ENCODE measurements at places on chromosomes 2 and 18.

- no peaks in the 10 kb centered on the region for H3K36me3 ChIP-seq
- no peak overlapping the region for H3K27ac ChIP-seq
- peaks cover 3% of the 10 kb centered on the region for H3K4me1 ChIP-seq
- DNase-seq = no peak
- no peak overlapping the region for H3K4me3 ChIP-seq
Observed at GRCh38 chr2:39356922-39357639, 80.0 kb downstream of the MAP4K3 start.

DNA sequence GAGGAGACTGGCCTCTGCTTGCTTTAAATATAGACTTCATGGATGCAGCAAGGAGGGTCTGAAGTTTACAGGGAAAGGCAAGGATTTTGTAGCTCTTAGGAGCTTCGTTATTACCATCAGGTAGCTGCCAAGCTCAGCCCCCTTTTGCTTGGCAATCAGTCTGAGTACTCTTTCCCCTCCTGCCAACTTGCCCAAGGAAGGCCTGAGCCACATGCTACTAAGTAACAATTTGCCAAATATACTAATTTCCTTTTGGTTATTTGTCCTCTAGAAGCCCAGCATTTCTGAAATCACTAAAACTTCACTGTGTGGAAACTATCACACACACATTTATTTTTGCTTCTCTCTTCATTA lies 85.5 kb upstream of the ITPRID2 start:
- H3K4me3 ChIP-seq = no peak overlapping the region
- H3K27ac ChIP-seq = no peak overlapping the region
- peak; percentile 32 for DNase-seq
- H3K4me1 ChIP-seq = peaks cover 2% of the 10 kb centered on the region

- H3K27ac ChIP-seq = no peak overlapping the region
- no peak for DNase-seq
- H3K27me3 ChIP-seq = no peaks in the 10 kb centered on the region
- H3K4me3 ChIP-seq = no peak overlapping the region
- no peaks in the 10 kb centered on the region for H3K4me1 ChIP-seq
Observed at GRCh38 chr2:8193146-8193545, 488.7 kb upstream of the ID2 start.

- no peaks in the 10 kb centered on the region for H3K36me3 ChIP-seq
- H3K27me3 ChIP-seq = no peaks in the 10 kb centered on the region
- H3K4me1 ChIP-seq = peaks cover 33% of the 10 kb centered on the region
- no peak overlapping the region for H3K4me3 ChIP-seq
Observed at GRCh38 chr18:48824231-48824970, 126.4 kb downstream of the SMAD7 start.

DNA sequence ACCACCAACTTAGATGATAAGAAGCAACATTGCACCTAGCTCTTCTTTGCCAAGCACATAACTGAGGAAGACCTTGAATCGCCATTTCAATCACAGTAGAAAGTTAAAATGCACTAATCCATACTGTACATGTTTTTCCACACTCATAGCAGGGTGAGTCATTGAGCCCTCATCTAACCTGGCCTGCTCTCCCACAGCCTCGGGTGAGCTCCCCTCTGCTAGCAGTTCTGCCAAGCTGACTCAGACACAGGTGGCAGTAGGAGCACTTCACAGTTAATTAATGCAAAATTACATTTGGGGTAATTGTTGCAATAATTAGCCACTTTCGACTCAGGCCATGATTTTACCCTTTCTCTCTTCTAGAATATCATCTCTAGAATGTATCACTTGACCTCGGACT lies 1632.8 kb upstream of the CELF4 start:
- no peaks in the 10 kb centered on the region for H3K4me1 ChIP-seq
- DNase-seq = no peak
- no peaks in the 10 kb centered on the region for H3K36me3 ChIP-seq

DNA sequence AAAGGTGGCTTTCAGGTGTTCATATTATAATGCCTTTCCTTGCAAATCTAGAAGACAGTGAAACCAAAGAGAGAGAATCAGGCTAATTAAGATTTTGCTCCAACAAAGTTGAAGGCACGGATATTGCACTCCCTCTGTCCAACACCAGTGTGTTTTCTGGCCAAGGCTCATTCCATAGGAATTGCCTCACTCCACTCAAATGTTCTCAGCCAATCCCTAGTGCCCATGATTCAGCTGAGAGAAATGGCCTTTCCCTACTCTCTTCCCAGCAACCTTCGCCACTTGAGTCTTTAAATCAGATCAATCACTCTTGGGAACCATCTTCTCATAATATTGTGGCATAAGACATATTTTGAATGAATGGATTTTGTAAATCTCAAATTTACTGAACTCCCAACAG lies 768.2 kb upstream of the ACVR2A start:
- no peak overlapping the region for H3K27ac ChIP-seq
- H3K36me3 ChIP-seq = no peaks in the 10 kb centered on the region
- DNase-seq = no peak
- no peaks in the 10 kb centered on the region for H3K27me3 ChIP-seq

GRCh38 chr2:172510088-172510487 lies 45.8 kb upstream of the PDK1 start:
- no peak overlapping the region for H3K4me3 ChIP-seq
- no peak overlapping the region for H3K27ac ChIP-seq
- no peak for DNase-seq
- H3K27me3 ChIP-seq = no peaks in the 10 kb centered on the region

GRCh38 chr2:222193328-222193983 lies 105.3 kb downstream of the PAX3 start:
- no peaks in the 10 kb centered on the region for H3K36me3 ChIP-seq
- no peaks in the 10 kb centered on the region for H3K4me1 ChIP-seq
- H3K27me3 ChIP-seq = no peaks in the 10 kb centered on the region
- DNase-seq = no peak
- no peak overlapping the region for H3K4me3 ChIP-seq
- H3K27ac ChIP-seq = no peak overlapping the region

DNA sequence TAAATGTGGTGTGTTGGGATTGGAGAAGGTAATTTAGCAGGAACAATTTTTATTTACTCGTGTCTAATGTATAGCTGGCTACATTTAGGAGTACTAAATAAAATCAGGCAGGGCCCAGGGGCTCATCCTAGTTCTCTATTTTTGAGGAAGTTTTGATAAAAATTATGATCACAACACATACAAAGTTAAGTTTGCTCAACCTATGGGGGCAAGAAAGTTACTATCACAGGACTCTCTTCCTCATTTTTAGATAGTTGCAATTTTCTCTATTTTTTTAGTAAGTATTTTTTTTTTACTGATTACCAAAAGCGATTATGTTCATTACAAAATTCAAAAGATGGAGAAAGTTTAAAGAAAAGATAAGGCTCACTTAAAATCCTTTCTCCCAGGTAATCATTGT lies 60.0 kb upstream of the RPE start:
- H3K4me3 ChIP-seq = no peak overlapping the region
- DNase-seq = no peak
- no peaks in the 10 kb centered on the region for H3K36me3 ChIP-seq
- peaks cover 4% of the 10 kb centered on the region for H3K4me1 ChIP-seq
- H3K27ac ChIP-seq = no peak overlapping the region

GRCh38 chr2:23397478-23397877 lies 12.5 kb downstream of the KLHL29 start:
- no peaks in the 10 kb centered on the region for H3K4me1 ChIP-seq
- H3K27ac ChIP-seq = no peak overlapping the region
- no peak for DNase-seq
- H3K27me3 ChIP-seq = no peaks in the 10 kb centered on the region
- H3K36me3 ChIP-seq = no peaks in the 10 kb centered on the region
- no peak overlapping the region for H3K4me3 ChIP-seq

GRCh38 chr2:232779465-232779864 lies 3.1 kb upstream of the KCNJ13 start:
- H3K4me3 ChIP-seq = no peak overlapping the region
- H3K4me1 ChIP-seq = peaks cover 5% of the 10 kb centered on the region
- no peaks in the 10 kb centered on the region for H3K36me3 ChIP-seq
- no peaks in the 10 kb centered on the region for H3K27me3 ChIP-seq

- H3K27ac ChIP-seq = no peak overlapping the region
- H3K4me1 ChIP-seq = no peaks in the 10 kb centered on the region
- H3K4me3 ChIP-seq = no peak overlapping the region
- H3K27me3 ChIP-seq = no peaks in the 10 kb centered on the region
Observed at GRCh38 chr2:229679393-229680125, 34.8 kb downstream of the DNER start.

DNA sequence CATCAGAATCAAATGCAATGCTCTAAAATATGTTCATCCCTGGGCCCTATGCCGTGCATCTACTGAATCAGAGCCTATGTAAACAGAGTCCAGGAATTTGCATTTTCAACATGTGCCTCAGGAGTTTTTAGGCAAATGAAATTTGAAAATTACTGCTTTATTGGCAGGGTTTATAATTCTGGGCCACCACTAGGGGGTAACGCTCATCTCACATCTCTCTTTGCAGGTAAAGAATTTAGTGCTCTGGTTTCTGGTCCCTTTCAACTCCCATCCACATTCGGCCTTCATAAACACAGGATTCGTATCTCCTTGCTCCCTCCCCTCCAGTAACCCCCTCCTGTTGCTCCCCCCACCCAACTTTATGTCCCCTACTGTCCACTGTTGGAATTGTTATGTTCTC lies 49.3 kb downstream of the LYPD6B start:
- H3K27ac ChIP-seq = no peak overlapping the region
- H3K36me3 ChIP-seq = no peaks in the 10 kb centered on the region
- H3K4me1 ChIP-seq = no peaks in the 10 kb centered on the region

DNA sequence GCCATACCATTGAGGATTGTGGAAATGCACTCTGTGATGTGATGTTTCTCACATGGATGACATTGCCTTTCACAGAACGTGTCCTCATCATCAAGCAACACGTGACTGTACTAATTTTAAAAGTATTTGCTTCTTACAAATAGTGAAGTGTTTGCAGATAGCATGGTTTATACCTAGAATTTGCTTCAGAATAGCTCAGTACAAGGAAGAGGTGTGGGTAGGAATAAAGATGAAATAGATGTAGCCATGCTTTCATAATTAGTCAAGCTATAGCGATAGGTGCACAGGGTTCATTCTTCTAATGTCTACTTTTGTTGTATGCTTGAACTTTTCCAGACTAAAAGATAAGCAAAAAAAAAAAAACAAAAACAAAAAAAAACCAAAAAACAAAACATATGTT lies 27.5 kb downstream of the MAP4K4 start:
- no peak overlapping the region for H3K4me3 ChIP-seq
- H3K36me3 ChIP-seq = no peaks in the 10 kb centered on the region
- no peaks in the 10 kb centered on the region for H3K27me3 ChIP-seq
- no peaks in the 10 kb centered on the region for H3K4me1 ChIP-seq

DNA sequence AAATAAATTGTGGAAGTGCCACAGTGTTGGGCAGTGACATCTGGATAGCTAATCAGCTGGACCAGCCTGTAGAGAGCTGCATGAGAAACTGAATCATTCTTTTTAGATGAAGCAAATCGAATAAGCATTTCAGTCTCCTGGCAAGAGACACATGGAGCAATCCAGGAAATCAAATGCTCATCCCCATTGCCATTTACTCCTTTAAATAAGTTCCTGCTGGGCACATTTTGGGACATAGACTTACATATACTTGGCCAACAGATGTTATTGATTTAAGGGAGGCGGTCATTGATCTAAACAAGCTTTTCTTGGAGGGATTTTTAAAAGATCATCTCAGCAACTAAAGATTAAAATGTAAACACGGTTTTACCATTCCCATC lies 307.1 kb downstream of the STK39 start:
- no peak for DNase-seq
- H3K4me1 ChIP-seq = peaks cover 6% of the 10 kb centered on the region
- H3K4me3 ChIP-seq = no peak overlapping the region
- H3K27ac ChIP-seq = no peak overlapping the region
- no peaks in the 10 kb centered on the region for H3K27me3 ChIP-seq
- no peaks in the 10 kb centered on the region for H3K36me3 ChIP-seq

DNA sequence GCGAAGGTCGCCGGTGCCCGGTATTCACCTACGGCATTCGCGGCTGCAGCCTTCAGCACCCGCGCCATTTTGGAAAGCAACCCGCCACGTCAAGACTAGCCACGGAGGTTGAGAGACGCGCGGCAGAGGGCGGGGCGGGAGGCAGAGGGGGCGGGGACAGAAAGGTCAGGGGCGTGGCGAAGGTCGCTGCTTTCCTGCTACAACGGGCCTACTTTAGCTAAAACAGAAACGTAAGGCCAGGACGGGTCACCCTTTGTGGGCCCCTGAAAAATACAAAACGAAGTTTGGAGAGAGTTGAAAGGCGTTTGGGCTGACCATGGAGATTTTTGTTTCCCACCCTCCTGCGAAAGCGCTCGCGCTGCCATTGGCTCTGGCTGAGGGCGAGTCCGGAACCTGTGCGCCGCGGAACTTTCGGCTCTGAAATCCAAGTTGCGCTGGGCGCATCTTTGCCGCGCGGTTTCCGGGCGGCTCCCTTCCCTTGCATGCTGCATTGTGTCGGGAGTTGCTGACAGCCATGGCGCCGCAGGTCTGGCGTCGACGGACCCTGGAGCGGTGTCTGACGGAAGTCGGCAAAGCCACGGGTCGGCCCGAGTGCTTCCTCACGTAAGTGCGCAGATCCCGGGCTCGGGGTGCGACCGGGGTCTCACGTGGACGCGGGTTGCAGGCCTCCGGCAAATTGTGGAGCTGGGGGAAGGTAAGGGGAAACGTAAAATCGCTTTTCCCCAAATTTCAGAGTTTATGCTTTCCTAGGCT lies at the start of the genes MCEE and MPHOSPH10:
Gene MCEE, minus strand, starts transcription at position 78 of the 753 bp plus-strand sequence. Its CDS starts 10 bp downstream, at position 68.
Gene MPHOSPH10, plus strand, starts transcription at position 483 of the 753 bp plus-strand sequence. Its CDS starts 32 bp downstream, at position 515.
- no peaks in the 10 kb centered on the region for H3K27me3 ChIP-seq
- peaks cover 20% of the 10 kb centered on the region for H3K4me1 ChIP-seq
- peak within 1 kb of the TSS; percentile 94 for H3K4me3 ChIP-seq
- peak within 1 kb of the TSS; percentile 79 for H3K27ac ChIP-seq
- no peaks in the 10 kb centered on the region for H3K36me3 ChIP-seq

DNA sequence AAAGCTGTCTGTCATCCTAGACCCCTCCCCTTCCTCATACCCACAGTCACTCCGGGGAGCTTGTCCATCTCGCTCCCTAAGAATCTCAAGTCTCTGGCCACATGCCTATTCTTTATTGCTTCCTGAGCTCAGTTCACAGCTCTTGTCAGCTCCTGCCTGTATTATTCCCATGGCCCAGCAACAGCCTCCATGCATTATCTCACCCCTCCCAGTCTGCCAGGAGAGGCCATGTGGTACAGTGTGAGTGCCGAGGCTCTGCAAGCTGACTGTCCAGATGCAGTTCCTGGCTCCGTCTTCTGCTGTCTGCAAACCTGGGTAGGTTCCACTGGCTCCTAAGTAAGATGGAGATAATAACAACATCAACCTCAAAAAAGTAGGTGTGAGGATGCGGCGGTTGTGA lies 79.7 kb downstream of the MRPS9 start:
- no peak overlapping the region for H3K4me3 ChIP-seq
- H3K4me1 ChIP-seq = no peaks in the 10 kb centered on the region
- no peak overlapping the region for H3K27ac ChIP-seq

DNA sequence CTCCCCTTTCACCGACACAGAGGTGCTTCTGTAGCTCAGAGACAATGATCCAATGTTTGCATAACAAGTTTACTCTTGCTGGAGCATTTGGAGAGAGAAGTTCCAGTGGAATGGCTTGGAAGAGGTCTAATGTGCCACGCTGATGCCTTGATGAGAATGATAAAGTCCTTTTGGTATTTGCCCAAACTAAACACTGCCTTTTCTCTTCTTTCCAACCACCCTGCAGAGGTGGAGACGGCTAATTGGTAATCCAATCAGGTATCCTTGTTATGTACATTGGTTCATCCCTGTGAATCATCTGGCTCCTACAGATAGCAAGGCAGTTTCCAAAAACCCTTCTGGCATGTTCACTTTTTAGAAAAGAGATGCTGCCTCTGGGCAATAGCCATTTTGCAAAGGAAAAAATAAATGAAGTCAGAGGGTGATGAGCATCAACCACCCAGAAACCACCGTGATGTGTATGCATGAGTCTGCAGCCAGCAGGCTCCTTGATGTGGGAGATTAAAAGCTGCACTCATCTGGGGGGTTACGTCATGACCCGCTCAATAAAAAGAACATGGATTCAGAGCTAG lies 40.6 kb downstream of the KIAA2012 start:
- H3K27ac ChIP-seq = no peak overlapping the region
- H3K4me3 ChIP-seq = no peak overlapping the region
- no peaks in the 10 kb centered on the region for H3K4me1 ChIP-seq
